Naive B cell (primary cell): ENCODE measurements at places on chromosomes 12 and 14.

DNA sequence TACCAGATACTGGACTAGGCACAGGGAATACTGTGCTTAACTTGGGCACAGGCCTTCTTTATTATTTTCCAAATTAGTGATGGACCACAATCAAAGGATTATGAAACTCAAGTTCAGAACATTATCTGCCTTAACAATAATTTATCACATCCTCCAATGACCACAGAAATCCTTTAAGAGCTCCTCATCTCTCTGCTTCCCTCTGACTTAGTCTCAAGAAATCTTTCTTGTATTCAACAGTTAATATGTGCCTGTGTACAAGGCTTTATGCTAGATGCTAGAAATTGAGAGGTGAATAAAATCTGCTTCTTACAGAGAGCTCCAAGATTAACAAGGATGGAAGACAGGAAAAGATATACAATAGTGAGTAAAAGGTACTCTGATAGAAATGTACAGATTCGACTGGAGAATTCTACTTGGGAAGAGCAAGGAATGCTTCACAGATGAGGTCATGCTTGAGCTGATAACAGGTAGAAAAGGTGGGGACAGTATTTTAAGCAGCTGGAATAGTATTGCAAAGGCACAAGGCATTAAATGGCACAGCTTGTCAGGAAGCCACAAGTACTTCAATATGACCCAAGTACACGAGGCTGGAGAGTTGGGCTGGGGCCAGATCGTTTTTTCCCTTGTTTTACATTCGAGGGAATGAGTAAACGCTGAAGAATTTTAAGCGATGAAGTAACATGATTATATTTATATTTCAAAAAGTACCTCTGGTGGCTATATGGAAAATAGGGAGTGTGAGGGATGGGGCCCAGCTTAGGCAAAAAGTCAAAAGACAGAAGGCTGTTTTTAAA, 55.1 kb upstream of the ARID2 start:
- DNase-seq: no peak

- no peak for DNase-seq
Observed at GRCh38 chr12:45227316-45228067, 11.6 kb downstream of the ANO6 start.

DNA sequence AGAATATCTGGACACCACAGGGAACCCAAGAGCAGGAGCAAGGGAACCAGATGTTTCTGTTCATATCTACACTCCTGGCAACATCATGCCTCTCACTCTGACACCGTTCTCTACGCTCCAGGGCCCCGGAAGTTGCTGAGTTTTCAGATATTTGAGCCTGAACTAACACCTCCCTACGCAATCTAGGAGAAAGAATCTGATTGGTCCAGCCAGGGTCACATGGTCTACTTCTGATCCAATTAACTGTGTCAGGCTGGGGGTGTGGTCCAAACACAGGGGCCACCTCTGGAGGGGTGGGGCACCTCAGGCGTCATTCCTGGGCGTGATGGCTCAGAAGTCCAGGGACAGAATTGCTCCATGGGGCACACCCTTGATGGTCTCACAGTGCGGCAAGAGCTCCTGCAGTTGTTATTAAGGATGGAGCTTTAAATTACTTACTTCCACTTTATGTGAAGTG, 165.5 kb downstream of the PTPN11 start:
- DNase-seq: no peak

GRCh38 chr14:29757188-29757680, 170.4 kb downstream of the PRKD1 start:
- no peak for DNase-seq
